IPS DF 19.7 (cell line): ENCODE measurements at places on chromosomes 6 and 20.

GRCh38 chr6:183668-184067 is 108.6 kb upstream of the DUSP22 start:
- DNase-seq = no peak

DNA sequence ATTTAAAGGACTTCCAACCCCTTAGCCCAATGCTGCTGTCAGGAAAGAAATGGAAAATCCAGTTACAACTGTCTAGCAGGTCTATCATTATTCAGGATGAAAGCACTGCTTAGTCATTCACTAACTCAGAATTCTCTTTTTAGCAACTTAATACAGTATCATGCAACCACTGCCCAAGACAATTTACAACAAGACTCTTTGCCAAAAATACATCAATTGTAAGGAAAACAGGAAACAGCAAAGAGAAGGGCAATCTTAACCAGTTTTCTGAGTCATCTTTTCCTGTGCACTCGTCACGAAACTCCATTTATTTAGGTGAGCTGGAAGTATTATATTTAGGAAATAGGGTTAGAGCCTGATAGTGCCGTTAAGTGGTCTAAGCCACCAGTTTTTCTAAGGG is 1197.7 kb upstream of the CITED2 start:
- DNase-seq = no peak

- DNase-seq = no peak
Observed at GRCh38 chr6:36852481-36853147, 13.4 kb upstream of the CPNE5 start.

- no peak for DNase-seq
Observed at GRCh38 chr6:44072959-44073611, 54.2 kb downstream of the MRPL14 start.

- DNase-seq = no peak
Observed at GRCh38 chr20:44120676-44121425, 66.1 kb downstream of the JPH2 start.

DNA sequence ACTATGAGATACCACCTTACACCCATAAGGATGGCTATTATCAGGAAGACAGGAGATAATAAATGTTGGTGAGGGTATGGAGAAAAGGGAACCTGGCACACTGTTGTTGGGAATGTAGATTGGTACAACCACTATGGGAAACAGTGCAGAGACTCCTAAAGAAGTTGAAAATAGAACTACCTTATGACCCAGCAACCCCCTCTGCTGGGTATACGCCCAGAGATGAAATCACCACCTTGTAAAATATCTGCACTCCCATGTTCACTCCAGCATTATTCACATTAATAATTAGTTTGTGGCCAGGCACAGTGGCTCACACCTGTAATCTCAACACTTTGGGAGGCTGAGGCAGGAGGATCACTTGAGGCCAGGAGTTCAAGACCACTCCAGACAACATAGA is 26.8 kb downstream of the ZBTB9 start:
- DNase-seq = no peak

DNA sequence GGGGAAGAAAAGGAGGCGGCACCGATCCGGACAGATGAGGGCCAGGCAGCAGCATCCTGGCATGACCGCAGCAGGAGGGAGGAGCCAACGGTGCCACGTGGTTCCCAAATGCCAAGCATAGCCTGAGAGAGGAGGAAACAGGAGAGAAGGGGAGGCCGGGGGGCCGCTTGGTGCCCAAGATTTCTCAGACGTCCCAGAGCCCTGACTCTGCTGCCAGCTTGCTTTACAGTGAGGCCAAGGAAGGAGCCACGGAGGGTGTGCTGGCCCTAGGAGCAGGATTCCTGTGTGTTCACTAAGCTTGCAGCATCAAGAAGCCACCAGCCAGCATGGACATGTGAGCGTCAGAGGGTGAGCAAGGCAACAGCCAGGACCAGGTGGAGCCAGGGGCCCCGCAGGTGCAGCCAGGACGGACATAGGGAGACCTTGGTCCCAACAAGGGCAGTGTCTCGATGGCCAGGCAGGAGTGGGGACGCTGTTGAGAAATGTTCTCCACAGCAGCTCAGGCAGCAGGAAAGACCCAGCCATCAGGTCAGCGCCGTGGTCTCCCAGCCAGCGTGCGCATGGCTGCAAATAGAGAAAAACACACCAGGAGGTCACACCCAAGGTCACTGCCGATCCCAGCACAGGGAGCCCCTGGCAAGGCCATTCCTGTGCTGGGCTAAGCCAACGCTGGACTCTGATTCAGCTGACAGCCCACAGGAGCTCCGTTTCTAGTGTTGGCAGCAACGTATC is 143.7 kb downstream of the DLL1 start:
- no peak for DNase-seq

GRCh38 chr6:21327326-21328112 is 266.0 kb upstream of the SOX4 start:
- peak; percentile 64 for DNase-seq

GRCh38 chr20:23565503-23566045 is 2.7 kb downstream of the CST9L start:
- DNase-seq = no peak

DNA sequence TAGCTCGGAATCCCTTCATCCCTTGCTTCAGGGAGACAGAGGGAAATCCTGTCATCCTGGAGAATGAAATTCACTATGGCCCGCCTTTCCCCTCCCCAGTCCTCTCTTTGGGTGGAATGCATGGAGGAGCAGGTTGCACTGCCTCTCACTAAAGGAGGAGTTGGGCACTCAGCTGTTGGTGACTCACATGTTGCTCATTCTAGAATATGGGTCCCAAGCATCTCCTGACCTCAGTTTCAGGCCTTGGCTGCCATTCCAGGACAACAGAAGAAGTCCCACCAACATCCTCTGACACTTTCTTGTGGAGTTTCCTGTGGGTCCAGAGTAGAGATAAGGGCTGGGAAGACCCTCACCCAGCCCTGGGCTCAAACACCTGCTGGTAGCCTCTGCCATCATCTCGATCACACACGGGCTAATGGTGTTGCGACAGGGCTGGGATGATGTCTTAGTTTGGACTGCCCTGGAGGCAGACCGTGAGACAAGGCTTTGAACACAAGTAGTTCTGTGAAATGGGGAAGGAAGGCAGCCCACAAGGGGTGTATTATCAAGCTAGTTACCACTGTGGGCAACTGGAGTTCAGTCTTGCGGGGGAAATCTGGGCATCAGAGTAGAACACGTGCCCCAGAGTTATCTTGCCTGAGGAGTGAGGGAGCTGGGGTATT is 52.4 kb upstream of the RNF24 start:
- DNase-seq = no peak

- DNase-seq = no peak
Observed at GRCh38 chr6:144781836-144782235, 496.7 kb downstream of the UTRN start.

GRCh38 chr6:12832226-12832735 is 115.7 kb downstream of the PHACTR1 start:
- DNase-seq = no peak

DNA sequence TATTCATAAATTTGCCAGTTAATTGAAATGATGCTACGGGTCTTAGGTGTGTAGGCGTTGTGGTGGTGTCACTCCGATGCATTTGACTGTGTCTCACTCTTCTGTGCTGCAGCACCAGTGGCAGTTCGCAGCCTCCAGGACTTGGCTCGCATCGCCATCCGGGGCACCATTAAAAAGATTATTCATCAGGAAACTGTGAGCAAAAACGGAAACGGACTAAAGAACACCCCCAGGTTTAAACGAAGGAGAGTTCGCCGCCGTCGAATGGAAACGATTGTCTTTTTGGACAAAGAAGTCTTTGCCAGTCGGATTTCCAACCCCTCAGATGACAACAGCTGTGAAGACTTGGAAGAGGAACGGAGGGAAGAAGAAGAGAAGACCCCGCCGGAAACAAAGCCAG is 17.6 kb downstream of the PCMTD2 start:
- DNase-seq = no peak

DNA sequence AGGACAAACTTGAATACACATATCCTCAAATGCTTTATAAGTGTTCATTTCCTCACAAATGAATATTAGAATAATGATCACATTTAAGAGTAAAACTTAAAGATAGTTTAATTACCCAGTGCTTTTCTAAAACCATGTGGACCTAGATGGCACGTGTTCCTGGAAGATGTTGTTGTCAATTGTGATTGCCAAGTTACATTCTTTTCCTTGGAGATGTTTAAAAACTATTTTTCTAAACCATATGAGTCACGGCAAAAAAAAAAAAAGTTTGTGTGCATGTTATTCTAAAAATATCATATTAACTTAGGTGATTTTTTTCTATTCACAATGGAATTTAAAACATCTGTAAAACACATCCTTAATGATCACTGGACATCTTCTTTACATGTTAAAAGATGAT is 51.1 kb downstream of the RCAN2 start:
- DNase-seq = no peak

GRCh38 chr20:29740601-29740950 is 1516.9 kb upstream of the DEFB115 start:
- no peak for DNase-seq

- DNase-seq = no peak
Observed at GRCh38 chr20:46324379-46324778, 16.1 kb upstream of the CDH22 start.

DNA sequence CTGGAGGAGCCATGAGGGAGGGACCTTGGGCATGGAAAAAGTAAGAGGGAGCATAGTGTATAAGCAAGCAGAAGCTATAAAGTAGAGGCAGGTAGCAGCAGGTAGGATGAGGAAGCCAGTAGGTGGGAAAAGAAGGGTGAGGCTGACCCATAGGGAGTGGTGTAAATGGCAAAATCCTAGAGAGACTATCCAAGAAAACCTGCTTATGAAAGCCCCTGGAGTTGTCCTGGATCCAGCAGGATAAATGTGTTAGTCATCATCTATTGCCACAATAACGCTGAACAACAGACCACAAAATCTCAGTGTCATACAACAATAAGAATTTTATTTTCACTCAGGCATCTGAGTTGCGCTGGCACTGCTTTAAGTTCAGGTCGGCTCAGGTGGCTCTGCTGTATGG is 30.2 kb downstream of the CHD6 start:
- no peak for DNase-seq

GRCh38 chr20:6857927-6858326 is 90.4 kb downstream of the BMP2 start:
- no peak for DNase-seq

DNA sequence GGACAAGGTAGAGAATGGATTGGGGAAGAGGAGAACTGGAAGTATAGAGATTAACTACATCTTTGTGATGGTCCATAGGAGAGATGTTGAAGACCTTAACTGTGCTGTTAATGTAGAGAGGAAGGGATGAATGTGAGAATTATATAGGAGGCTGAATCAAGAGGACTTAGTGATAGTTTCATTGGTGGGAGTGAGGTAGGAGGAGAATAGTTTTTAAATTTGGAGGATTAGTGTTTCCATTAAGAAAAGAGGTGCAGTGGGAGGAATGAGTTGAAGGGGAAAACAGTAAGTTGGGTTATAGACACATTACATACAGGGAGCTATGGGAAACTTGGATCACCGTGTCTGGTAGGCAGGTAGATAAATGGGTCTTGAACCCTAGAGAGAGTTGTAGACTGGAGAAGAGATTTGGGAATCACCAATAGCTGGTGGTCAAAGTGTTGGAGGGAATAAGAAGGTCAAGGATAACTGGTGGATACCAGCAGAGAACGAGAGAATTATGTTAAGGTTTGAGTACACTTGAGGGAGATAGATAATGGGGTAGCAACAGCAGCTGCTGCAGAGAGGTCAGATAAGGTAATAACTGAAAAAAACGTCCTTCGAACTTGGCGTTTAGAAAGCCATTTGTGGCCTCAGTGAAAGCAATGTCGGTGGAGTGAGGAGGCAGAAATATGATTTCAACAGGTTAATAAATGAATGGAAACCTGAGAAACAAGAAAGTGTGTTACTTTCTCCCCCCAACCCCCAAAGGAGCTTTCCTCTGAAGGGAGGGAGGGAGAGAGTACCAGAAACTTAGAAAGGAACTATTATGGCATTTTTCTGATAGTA is 3.1 kb downstream of the C6orf89 start:
- no peak for DNase-seq

GRCh38 chr6:100724222-100724621 is 156.9 kb downstream of the ASCC3 start:
- no peak for DNase-seq

DNA sequence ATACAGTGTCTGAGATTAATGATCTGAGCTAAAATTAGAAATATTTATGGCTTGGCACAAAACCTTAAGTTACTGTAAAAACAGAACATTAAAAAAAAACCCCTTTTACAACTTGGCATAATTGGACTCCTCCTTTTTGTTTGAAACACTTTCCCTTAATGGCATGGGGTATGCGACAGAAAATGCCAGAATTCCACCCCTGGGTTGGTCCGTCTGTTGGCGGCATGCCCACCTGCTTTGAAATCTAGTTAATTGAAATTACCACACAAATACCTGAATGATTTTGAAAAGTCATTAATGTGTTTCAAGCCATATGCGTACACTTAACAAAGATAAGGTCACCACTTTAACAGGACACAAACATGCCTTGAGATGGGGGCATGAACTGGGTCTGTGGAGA is 175.1 kb upstream of the FOXQ1 start:
- no peak for DNase-seq

- no peak for DNase-seq
Observed at GRCh38 chr6:158780988-158781691, 38.0 kb downstream of the EZR start.

DNA sequence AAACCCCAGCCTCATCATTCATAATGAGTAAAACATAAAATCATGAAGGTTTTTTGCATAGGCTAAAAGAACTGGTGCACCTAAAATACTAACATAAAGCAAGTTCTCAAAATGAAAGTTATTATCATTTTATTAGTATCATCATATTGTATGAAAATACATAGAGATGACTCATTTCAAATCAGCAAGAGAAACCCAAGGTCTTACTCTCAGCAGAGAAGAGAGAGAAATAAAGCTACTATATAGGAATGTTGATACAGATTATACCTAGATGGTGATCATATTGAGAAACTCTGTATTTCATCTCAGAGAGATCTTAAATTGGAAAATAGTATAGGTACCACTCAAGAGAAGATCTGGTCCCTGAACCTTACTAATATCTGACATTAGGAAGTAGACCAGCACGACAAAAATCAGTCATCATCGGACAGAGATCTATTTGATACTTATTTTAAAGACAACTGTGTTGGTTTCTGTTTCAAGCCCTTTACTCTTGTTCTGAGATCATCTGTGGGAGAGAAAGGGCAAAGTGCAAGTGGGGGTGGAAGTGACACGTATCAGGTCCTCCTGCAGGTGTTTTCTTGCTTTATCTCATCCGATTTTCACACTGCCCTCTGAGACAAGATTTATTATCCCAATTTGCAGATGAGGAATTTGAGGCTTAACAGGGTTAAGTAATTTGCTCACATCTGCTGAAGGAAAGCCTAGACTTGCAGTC is 532.3 kb downstream of the MAFB start:
- no peak for DNase-seq

GRCh38 chr6:101402622-101403031 is 9.1 kb downstream of the GRIK2 start:
- no peak for DNase-seq

DNA sequence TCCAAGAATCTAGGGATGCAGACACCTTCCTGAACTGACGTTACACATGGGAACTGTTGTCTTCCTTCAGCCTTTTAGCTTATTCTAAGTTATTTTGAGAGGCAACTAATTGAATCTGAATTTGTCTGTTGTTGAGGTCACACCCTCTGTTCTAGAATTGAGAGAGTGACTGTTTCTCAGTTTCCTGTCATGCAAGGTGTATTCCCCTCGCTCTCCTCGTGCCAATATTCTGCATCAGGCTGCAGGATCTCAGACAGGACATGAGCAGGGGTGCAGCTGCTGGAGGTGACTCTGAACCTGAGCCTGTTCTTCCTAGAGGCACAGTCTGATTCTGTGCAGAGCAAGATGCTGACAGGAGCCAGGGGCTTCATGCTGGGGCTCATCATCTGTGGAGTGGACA is 52.5 kb downstream of the HLA-DPB1 start:
- DNase-seq = no peak
